ENCODE measurements at places on chromosomes 1 and 21. TPM values are rescaled to one million over a fixed set of nuclear protein-coding genes. Genes with fewer than 3 reads are reported as not detected.

GRCh38 chr1:210434223-210434622, 105.5 kb downstream of the HHAT start:
- DNase-seq: no peak

C1orf87 gene
- 0.31 TPM for polyA plus RNA-seq

- no peak for DNase-seq
Measured at GRCh38 chr1:198087831-198088230, 69.0 kb upstream of the NEK7 start.

DNA sequence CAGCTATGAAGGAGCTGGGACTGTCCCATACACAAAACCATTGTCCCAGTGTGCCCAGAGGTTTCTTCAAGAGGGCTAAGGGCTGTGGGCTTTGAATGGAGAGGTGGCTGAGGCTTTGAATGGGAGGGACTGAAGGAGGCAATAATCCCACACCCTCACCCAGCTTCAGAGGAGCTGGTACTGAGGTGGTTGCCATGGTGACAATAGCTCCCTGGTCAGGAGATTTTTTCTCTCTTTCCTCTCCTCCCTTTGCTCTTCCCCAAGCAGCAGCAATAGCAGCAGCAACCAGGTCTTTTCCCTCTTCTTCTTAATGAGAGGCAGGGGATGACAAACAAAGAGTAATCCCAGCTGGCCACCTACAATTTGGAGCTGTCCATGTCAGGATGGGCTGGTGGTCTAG, 1.6 kb downstream of the HPCAL4 start:
- no peak for DNase-seq

MIXL1 gene
- 0.88 TPM for polyA plus RNA-seq

- no peak for DNase-seq
Measured at GRCh38 chr21:42162831-42163510, 56.0 kb upstream of the ABCG1 start.

DNA sequence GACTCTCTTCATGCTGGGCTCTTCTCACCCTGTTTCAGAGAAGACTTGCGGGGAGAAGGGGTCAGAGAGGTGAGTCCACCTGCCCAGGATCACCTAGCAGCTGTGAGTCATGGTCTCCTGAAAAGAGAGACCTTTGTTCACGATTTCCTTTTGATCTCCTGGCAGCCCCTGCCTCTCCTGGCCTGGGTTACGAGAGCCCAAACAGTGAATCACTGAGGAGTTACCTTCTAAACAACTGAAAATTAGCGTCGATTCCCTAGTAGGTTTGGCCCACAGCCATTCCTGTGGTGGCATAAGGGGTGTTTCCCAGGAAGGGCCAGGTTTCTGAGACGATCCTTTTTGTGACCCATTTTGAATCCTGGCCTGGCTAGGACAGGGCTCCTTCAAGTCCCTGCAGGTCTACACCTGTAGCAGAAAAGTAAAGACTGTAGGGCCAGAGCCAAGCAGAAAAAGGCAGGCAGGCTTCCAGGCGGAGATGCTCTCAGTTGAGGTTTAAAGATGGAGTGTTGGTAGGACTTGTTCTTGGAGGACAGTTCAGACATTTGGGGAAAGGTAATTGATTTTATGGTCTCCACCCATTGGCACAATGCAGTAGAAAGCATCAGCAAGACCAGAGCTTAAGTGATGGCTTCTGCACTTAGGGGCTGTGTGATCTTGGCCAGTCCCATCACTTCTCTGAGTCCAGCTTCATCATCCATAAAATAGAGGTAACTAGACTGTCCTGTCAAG, 2.1 kb upstream of the PLA2G2E start:
- no peak for DNase-seq

KRTAP19-3 gene
- polyA plus RNA-seq: not detected

DNA sequence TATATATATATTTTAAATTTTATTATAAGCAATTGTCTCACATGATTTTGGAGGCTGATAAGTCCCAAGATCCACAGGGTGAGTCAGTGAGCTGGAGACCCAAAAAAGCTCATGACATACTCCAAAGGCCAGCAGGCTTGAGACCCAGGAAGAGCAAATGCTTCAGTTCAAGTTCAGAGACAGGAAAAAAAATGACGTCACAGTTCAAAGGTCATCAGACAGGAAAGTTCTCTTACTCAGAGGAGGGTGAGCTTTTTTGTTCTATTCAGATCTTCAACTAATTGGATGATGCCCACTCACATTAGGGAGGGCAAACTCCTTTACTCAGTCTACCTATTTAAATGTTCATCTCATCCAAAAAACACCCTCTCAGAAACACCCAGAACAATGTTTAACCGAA, 18.2 kb downstream of the RXRG start:
- no peak for DNase-seq

- no peak for DNase-seq
Measured at GRCh38 chr21:29626801-29627470, 312.9 kb downstream of the GRIK1 start.

DNA sequence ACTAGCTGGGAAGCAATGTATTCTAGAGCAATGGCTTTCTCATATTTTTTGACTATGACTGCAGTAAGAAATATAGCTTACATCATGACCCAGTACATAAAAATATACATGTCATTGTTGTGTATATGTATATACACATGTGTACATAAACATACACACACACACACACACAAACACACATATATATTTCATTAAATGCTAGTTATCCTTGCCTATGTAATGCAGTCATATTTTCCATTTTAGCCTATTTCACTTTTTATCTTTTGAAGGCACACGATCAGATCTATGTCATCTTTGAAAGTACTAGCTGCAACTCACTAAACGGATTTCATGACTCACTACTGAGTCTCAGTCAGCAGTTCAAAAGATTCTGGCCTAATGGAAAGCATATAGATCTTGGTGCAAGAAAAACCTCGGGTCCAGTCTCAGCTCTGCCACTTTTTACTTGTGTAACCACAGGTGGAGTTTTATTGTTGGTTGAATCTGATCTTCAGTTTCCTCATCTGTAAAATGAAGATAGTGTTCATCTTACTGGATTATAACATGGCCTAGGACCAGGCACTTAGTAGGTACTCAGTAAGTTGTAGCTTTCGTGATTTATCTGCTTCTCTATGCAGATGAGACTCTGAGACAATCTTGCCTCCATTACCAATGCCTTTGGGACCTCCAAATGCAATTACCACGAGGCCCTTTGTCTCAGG, 325.6 kb downstream of the RRAGC start:
- no peak for DNase-seq

- DNase-seq: no peak
Measured at GRCh38 chr1:246270236-246270635, 236.8 kb downstream of the SMYD3 start.

- peak; percentile 95 for DNase-seq
Measured at GRCh38 chr1:1430114-1430982, 5.1 kb upstream of the VWA1 start.

Data from muscle of leg (tissue), 16 donors.